Karpas-422 (cell line): ENCODE measurements at places on chromosomes 1 and 21. TPM values are rescaled to one million over a fixed set of nuclear protein-coding genes. Genes with fewer than 3 reads are reported as not detected.

DNA sequence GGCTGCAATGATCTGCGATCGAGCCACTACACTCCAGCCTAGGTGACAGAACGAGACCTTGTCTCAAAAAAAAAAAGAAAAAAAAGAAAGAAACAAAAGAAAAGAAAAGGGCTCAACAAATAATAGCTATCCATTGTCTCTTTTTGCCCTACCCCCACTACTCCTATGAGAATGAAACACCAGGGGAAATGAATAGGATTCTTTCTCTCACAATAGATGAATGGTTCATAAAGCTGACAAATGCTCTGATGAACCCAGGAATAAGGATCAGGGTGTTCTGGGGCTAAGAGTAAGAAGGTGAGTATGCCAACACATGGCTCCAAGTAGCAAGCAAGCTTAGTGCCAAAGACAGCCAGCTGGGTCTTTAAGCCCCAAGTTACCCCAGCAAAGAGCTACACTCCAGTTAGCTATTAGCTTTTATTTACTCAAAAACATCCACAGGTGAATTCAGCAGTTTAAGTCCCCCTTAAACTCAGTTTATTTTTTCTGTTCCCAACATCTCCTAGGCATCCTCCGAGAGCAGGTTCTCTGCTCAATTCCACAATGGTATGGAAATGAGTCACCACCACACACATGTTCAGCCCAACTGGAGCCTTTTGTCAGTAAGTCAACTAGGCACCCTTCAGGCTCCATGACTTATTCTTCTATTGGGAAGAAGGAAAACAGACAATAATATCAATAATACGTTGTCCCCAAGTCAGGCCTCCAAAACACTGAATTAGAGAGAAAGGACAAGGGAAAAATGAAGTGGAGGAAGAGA is 4.2 kb downstream of the ADORA3 start:
- no peak overlapping the region for H3K27ac ChIP-seq
- H3K4me1 ChIP-seq: peaks cover 11% of the 10 kb centered on the region
- no peak for DNase-seq
- H3K27me3 ChIP-seq: no peaks in the 10 kb centered on the region
- H3K4me3 ChIP-seq: no peak overlapping the region
- no peaks in the 10 kb centered on the region for H3K36me3 ChIP-seq

DNA sequence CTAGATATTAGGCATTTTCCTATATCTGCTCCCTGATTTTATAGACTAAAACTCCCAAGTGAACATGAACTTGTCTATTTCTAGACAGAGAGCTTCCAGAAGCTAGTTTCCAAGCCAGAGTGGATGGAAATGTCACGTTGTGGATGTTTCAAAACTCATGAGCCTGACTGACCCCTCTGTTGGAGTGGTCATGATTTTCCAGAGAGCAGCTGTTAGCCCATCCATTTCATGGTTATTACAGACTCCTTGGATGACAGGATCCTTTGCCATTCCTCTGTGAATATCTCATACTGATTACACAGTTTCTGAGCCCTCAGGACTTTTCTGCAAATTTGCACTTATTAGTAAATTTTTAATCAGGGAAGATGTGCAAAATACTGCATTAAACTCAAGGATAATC is 76.8 kb upstream of the ATF3 start:
- H3K27me3 ChIP-seq: no peaks in the 10 kb centered on the region
- no peaks in the 10 kb centered on the region for H3K36me3 ChIP-seq
- no peak overlapping the region for H3K27ac ChIP-seq
- DNase-seq: no peak
- H3K4me3 ChIP-seq: no peak overlapping the region
- H3K4me1 ChIP-seq: no peaks in the 10 kb centered on the region

DNA sequence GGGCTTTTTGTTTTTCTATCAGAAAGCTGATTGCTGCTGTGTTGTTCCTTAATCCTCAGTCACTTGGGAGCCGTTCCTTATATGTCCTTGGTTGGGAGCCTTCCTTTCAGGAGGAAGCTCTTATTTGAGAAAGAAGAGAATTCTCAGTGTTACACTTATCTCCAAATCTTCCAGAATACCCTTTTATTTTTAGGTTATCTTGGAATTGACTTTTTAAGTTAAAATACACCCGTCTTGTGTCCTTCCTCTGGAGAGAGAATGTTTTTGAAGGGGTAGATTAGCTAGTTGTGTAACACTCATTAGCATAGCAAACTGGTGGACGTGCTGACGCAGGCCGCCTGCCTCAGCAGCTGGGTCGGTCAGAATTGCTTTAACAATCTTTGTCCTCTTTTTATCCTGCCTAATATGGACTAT is 42.1 kb downstream of the LRRC8B start:
- peaks cover 16% of the 10 kb centered on the region for H3K36me3 ChIP-seq
- no peaks in the 10 kb centered on the region for H3K27me3 ChIP-seq
- no peak overlapping the region for H3K27ac ChIP-seq
- DNase-seq: no peak

GRCh38 chr21:33132054-33132453 is 62.1 kb downstream of the OLIG1 start:
- no peak overlapping the region for H3K27ac ChIP-seq
- H3K4me1 ChIP-seq: 0 out of 2 replicates have a peak, but pooled peaks cover 2% of the 10 kb centered on the region

DNA sequence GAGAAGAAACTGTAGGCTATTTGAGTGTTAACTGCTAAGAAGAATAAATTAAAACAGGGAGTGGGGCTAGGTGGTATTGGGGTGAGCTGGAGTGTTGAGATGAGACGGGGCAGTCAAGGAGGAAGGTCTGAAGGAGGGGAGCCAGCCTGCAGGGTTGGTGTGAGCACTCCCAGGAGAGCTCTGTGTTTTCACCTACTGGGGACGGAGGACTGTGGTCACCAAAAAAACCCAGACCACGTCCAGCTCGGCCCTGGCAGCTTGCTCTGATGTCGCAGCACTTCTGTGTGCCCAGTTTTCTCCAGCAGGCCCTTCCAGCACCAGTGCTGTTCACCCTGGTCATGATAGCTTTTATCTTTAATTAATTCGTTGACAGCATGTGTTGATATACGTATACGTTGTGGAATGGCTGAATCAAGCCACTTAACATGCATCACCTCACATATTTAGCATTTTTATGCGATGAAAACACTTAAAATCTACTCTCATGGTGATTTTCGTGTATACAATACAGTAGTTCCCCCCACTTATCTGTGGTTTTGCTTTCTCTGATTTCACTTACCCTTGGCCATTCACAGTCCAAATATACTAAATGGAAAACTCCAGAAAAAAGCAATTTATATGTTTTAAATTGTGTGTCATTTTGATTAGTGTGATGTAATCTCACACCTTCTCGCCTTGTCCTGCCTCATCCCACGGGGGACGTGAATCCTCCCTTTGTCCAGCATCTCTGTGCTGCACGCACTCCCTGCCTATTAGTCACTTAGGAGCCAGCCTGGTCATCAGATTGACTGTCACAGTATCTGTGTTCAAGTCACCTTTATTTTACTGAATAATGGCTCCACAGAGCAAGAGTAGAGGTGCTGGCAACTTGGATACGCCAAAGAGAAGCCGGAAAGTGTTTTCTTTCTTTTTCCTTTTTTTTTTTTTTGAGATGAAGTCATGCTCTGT is 12.3 kb downstream of the FAM3B start:
- no peaks in the 10 kb centered on the region for H3K27me3 ChIP-seq
- no peak overlapping the region for H3K27ac ChIP-seq
- no peak for DNase-seq
- H3K36me3 ChIP-seq: no peaks in the 10 kb centered on the region
- H3K4me1 ChIP-seq: no peaks in the 10 kb centered on the region
- H3K4me3 ChIP-seq: no peak overlapping the region

GRCh38 chr1:147620543-147620942 is 49.8 kb downstream of the ACP6 start:
- H3K36me3 ChIP-seq: peaks cover 11% of the 10 kb centered on the region; the same call in 1 of the 2 replicates
- H3K4me3 ChIP-seq: no peak overlapping the region
- no peak overlapping the region for H3K27ac ChIP-seq
- H3K4me1 ChIP-seq: no peaks in the 10 kb centered on the region
- H3K27me3 ChIP-seq: no peaks in the 10 kb centered on the region

DNA sequence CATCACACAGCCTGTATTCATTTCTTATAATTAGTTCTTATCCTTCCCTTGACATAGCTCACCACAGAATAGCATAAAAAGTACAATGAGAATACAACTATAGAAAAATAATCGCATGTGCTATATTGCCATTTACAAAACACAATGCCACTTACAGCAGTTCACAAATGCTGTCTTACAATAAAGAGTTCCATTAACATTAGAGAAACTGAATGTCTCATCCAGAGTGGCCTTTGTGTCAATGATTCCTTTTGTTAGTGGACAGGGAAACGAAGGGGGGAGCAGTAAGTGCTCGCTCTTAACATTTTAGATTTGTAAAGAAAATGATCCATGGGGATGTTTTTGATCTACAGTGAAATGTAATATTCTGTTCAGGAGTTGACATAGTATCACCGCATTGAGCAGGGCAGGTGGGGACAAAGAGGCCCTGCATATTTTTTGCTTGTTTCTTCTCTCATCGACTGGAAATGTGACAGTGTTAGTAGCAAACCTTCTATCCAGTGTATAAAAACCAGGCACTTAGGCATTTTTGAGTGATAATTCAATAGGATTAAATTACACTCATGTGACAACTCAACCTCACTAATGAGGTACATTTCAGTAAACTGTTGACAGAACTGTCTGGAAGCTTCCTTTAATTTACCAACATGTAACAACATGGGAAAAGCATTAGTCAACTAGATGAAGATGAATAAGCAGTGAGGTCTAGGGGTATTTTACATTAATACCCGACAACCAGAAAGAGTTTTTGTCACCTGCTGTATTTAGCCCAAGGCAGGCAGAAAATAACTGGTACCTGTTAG is 35.6 kb upstream of the RRP15 start:
- H3K36me3 ChIP-seq: no peaks in the 10 kb centered on the region
- no peak for DNase-seq

- no peak overlapping the region for H3K27ac ChIP-seq
- H3K4me3 ChIP-seq: no peak overlapping the region
- no peaks in the 10 kb centered on the region for H3K4me1 ChIP-seq
- no peaks in the 10 kb centered on the region for H3K27me3 ChIP-seq
Measured at GRCh38 chr21:18620436-18620835, 216.9 kb upstream of the TMPRSS15 start.

DNA sequence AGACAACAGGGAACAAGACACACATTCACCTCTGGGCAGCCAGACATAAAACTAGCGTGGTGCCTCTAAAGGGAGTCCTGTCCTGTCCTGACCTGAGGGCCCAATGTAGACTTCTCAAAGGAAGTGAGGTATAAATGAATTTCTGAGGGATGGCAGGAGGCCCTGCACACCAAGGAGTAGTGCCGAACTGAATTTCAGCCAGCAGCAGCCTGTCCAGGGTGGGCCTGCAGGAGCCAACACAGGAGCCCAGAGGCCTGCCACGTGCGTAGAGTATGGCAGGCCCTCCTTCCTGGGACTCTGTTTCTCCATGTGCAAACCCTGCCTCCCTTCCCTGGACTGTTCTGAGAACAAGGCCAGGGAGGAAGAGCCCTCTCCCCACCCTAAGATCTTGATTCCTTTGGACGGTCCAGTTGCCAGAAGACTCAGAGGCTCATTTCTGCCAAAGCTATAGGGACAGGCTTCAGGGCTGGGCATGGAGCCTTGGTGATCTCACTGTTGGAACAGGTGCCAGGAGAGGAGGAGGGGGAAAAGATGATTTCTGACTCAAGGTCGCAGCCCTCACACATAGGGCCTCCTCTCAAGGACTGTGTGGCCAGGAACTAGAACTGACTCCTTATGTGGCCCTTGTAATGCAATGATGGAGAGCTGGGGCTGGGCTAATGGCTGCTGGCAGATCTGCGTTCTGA is 1.8 kb upstream of the FABP3 start:
- H3K4me3 ChIP-seq: no peak overlapping the region
- no peak overlapping the region for H3K27ac ChIP-seq
- no peaks in the 10 kb centered on the region for H3K27me3 ChIP-seq
- no peak for DNase-seq
- H3K4me1 ChIP-seq: no peaks in the 10 kb centered on the region; the same call in 1 of the 2 replicates

DNA sequence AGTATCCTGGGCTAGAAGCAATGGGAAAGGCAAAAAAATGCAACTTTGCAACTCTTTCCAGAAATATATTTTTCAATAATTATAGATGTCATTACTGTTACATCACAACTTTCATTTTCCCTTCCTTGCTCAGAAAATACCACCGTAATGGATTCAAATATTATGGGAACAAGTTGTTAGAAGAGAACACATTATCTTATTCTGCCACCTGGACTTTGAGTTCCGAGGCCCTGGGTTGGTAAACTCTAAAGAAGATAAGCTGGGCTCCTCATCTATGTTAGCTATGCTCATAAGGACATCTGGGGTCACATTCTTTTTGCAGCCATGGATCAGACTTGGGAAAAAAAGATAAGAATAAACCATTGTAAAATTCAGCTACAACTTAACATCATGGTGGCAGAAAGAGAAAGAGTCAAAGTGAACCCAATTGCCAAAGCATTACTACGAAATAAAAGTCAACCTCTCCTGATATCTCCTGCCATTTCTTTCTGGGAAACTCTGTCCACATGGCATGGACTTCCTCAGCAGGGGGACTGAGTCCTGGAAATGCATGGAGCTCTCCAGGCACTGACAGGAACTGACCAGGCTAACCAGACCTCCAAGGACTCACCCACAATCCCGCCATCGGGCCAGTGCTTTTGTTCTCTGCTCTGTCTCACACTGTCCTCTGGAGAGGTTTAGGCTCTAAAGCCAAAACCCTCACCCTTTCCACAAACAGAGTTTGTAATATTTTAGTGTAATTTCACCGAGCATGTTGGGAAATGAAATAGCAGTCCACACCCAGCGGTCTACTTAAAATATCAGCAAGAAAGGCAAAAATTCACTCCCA is 499.1 kb upstream of the RUNX1 start:
- no peak for DNase-seq
- no peak overlapping the region for H3K4me3 ChIP-seq
- no peaks in the 10 kb centered on the region for H3K4me1 ChIP-seq
- H3K27me3 ChIP-seq: no peaks in the 10 kb centered on the region
- H3K27ac ChIP-seq: no peak overlapping the region

GRCh38 chr1:53274026-53274425 is 35.7 kb upstream of the MAGOH start:
- peaks cover 33% of the 10 kb centered on the region; the same call in 1 of the 2 replicates for H3K36me3 ChIP-seq
- DNase-seq: no peak
- H3K4me1 ChIP-seq: peaks cover 24% of the 10 kb centered on the region
- no peaks in the 10 kb centered on the region for H3K27me3 ChIP-seq
- no peak overlapping the region for H3K4me3 ChIP-seq

DNA sequence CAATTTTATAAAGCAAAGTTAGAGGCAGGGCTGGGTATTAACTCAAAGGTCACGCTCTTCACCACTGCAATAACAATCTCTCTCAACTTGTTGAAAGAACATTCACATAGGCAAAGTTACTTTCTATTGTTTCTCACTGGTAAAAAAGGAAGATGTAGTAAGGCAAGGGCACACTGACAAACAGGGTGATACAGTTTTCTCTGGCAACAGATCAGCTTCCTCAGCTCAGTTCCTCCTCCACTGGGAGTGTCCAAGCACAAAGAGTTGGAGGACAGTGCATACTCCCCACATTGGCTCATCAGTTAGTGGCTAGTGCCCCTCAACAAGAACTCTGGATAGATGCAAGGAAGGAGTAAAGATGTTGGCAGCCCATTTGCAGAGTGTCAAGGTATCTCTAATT is 3.7 kb downstream of the PLPPR4 start:
- no peak overlapping the region for H3K27ac ChIP-seq
- H3K4me3 ChIP-seq: no peak overlapping the region
- no peaks in the 10 kb centered on the region for H3K36me3 ChIP-seq
- no peak for DNase-seq

The RGS4 gene
- not detected in 2 replicates for total RNA-seq

The PRPF38B gene
- total RNA-seq: 21.5 and 30.9 TPM in 2 replicates

The ANGPTL1 gene
- total RNA-seq: 0.25 TPM in 1 of 2 replicates, not detected in the other

The MCOLN2 gene
- 52.4 and 56.1 TPM in 2 replicates for total RNA-seq
